Stimulated activated CD4-positive, alpha-beta T cell treated with anti-CD3 and anti-CD28 coated beads, Interleukin-4, amount 100 ng/mL, for 48 hours (primary cell): ENCODE measurements at places on chromosomes 2 and 18.

DNA sequence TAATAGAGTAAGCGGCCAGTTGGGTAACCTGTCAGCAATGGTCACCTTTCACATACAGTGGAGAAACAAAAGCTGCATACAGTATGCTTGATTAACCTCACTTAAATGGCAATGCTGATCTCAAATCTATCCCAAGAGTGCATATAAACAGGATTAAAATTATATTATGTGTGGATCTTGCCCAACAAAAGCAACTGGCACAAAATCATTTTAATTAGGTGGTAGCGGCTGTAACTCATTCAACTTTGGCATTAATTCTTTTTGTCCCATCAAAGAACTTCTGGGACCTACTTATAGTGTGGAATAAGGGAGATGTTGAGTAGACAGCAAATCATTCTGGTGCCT, 167.8 kb upstream of the VRK2 start:
- no peak for DNase-seq

- DNase-seq: peak; percentile 57
Observed at GRCh38 chr2:109510136-109511028, 103.4 kb downstream of the SEPTIN10 start.

DNA sequence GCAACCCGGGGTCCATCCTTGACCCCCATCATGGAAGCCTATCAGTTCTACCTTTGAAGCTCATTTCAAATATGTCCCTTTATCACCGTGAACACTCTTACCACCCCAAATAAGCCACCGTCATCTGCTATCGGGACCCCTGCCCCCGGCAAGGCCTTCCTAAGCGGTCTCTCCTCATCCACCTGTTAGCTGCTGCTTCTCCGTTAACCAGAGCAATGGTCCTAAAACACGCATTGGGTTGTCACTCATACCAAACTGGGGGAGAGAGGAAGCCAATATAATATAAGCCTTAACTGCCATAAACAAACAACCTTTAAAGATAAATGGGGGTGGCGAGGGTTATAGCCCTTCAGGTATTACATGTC, 680 bp downstream of the ASNSD1 start:
- no peak for DNase-seq

DNA sequence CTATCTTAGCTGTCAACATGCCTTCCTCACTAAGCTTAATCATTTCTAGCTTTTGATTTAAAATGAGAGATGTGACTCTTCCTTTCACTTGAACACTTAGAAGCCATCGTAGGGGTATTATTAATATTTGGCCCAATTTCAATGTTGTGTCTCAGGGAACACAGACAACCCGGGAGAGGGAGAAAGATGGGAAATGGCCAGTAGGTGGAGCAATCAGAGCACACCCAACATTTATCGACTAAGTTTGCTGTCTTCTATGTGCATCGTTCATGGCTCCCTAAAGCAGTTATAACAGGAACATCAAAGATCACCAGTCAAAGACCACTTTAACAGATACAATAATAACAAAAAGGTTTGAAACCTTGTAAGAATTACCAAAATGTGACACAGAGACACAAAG, 110.2 kb downstream of the OLA1 start:
- DNase-seq: no peak

GRCh38 chr2:114020668-114021067, 130.8 kb downstream of the ACTR3 start:
- no peak for DNase-seq

- no peak for DNase-seq
Observed at GRCh38 chr2:137892739-137893138, 71.5 kb upstream of the HNMT start.

DNA sequence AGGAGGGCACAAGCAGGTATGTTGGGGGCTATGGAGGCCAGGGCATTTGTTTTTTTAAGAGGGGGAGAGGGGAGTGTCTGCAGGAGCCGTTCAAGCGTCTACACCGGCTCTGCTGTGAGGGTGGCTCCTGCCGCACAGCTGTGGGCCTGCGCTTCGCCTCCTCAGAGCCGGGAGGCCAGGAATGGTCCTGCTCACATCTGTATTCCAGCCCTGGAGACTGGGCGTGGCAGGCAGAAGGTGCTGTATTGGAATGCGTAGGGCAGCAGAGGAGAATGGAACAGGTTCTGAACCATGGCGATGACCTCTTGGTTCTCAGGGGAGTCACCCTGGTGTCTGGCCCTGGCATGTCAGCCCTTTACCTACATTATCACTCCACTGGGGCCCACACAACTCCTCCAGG, 26.8 kb upstream of the INHBB start:
- no peak for DNase-seq

DNA sequence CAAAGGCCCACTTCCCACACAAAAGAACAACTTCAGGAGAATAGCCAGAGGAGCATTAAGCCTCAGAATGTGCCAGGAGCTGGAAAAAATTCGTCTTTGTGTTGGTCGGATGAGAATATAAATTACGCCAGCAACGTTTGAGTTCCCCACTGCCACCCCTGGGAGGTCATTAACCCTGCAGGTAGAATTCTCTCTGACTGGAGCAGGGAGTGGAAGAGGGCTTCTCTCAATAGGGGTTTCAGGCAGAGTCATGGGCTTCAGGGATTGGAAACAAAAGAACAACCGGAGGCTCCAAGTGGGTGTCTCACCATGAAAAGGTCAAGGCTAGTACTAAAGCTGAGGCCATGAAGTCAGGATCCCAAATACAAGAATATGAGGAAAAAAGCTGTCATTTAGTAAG, 69.0 kb upstream of the DDX18 start:
- no peak for DNase-seq

- DNase-seq: no peak
Observed at GRCh38 chr2:232237464-232237863, 141.1 kb upstream of the ALPP start.

DNA sequence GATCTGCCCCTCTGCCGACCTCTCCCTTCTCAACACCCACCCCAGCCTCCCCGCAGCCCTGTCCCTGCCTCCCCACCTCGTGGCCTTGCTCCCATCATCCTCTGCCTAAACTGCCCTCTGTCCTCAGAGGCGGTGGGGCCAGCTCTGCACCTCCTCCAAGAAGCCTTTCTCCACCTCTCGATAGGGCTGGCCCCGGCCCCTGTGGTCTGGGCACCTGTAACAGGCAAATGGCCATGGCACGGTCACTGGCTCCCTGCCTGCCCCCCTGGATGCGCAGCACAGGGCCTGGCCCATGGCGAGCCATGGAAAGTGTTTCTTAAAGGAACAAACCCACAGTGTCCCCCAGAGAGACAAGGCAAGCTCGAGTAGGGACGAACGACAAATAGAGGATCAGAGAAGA, 42.0 kb downstream of the MYO7B start:
- DNase-seq: no peak

DNA sequence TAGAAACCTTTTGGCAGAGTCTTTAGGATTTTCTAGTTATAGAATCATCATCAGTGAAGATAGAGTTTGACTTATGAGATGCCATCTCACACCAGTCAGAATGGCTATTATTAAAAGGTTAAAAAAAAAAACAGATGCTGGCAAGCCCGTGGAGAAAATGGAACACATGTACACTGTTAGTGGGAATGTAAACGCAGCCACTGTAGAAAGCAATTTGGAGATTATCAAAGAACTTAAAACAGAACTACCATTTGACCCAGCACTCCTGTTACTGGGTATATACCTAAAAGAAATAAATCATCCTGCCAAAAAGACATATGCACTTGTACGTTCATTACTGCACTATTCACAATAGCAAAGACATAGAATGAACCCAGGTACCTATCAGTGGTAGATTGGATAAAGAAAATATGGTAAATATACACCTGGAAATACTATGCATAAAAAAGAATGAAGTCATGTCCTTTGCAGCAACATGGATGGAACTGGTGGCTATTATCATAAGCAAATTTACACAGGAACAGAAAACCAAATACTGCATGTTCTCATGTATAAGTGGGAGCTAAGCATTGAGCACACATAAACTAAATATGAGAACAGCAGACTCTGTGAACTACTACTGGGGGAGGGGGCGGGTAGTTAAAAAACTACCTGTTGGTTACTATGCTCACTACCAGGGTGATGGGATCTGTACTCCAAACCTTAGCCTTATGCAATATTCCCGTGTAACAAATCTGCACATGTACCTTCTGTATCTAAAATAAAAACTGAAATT, 279.0 kb downstream of the KIAA1328 start:
- DNase-seq: no peak
